ENCODE measurements at places on chromosomes 4 and X. TPM values are rescaled to one million over a fixed set of nuclear protein-coding genes. Genes with fewer than 3 reads are reported as not detected.

DNA sequence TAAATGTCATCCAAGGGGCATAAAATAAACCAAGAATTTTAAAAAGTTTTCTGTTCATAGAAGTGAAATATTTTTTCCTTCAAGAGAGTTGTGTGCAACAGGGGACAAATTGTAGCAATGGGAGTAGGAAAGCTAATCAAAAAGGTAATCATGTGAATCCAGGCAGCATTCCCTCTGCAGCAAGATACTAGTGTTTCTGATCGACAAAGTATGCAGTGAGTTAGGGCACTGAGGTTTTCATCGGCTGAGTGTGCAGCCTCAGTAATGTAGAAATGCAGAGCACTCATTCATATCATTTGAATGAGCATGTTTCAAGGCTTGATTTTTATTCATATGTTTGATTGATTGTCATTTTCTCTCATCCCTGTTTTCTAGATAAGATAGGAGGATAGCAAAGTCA lies 321.7 kb downstream of the PCDH7 start:
- no peaks in the 10 kb centered on the region for H3K36me3 ChIP-seq
- no peaks in the 10 kb centered on the region for H3K27me3 ChIP-seq
- H3K27ac ChIP-seq = no peak overlapping the region
- H3K4me1 ChIP-seq = no peaks in the 10 kb centered on the region
- H3K4me3 ChIP-seq = no peak overlapping the region
- no peak for DNase-seq

GRCh38 chr4:184196730-184197385 lies 20.8 kb downstream of the ENPP6 start:
- H3K36me3 ChIP-seq = no peaks in the 10 kb centered on the region
- no peak overlapping the region for H3K4me3 ChIP-seq
- H3K4me1 ChIP-seq = no peaks in the 10 kb centered on the region
- no peak for DNase-seq
- H3K27ac ChIP-seq = no peak overlapping the region

DNA sequence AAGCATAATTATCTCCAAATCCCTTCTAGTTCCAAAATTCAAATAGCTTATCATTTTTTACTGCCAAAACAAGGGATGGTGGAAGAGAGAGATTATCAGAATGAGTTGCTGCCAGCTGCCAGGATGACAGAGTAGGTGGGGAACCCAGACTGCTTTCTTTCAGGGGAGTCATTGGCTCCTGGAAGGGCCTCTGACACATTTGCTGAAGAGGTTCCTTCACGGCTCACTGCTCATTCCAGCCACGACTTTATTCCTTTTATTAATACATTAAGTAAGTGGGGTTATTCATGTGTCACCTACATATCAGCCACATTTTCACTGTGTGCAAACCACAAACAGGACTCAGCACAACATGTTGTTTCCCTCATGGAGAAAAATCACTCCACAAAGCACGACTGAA lies 12.7 kb upstream of the SMIM43 start:
- no peak overlapping the region for H3K27ac ChIP-seq
- DNase-seq = no peak
- no peak overlapping the region for H3K4me3 ChIP-seq
- H3K27me3 ChIP-seq = peaks cover 3% of the 10 kb centered on the region

Gene CLNK
- 0.26 TPM for total RNA-seq

DNA sequence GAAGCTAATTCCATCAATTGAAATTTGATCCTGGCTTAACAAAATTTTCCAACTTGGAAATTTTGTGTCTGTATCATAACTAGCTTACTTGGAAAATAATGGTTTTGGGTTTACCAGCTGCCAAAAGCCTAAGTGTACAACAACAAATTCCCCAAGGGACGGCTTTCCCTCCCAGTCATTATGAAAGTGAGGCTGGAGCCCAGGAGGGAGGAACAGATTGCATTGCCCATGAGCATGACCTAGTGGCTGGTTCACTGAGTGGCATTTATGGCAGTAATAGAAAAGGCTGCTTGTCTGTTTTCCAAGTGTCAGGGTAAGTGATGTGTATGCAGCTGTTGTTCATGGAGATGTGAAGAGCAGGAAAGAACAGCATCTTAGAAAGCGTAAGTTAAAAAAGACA lies 70.8 kb upstream of the HHIP start:
- no peak overlapping the region for H3K27ac ChIP-seq
- no peak overlapping the region for H3K4me3 ChIP-seq
- no peaks in the 10 kb centered on the region for H3K36me3 ChIP-seq
- DNase-seq = no peak
- no peaks in the 10 kb centered on the region for H3K27me3 ChIP-seq

- no peak overlapping the region for H3K27ac ChIP-seq
- no peaks in the 10 kb centered on the region for H3K36me3 ChIP-seq
- no peaks in the 10 kb centered on the region for H3K27me3 ChIP-seq
- H3K4me1 ChIP-seq = no peaks in the 10 kb centered on the region
- H3K4me3 ChIP-seq = no peak overlapping the region
- DNase-seq = no peak
Measured at GRCh38 chr4:43846111-43846587, 602.5 kb downstream of the KCTD8 start.

Gene DGAT2L6
- not detected for total RNA-seq

DNA sequence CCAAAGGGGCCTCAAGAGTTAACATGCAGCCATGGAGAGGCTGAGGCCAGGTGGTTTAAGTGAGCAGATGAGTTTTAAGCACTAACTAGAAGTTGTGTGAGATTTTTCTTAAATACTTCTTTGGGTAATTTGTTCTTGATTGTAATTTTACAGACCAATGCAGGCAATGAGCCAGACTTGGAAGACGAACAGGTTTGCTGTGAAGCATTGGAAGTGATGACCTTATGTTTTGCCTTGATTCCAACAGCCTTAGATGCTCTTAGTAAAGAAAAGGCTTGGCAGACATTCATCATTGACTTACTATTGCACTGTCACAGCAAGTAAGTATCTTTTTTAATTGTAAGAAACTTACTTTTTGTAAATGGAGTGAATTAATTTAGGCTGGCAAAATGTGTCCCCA lies 103.9 kb downstream of the USP9X start:
- H3K4me1 ChIP-seq = no peaks in the 10 kb centered on the region
- H3K36me3 ChIP-seq = no peaks in the 10 kb centered on the region

Gene HNRNPH2
- 52.9 TPM for total RNA-seq

- peaks cover 1% of the 10 kb centered on the region for H3K36me3 ChIP-seq
- DNase-seq = peak; percentile 80
- H3K27ac ChIP-seq = peak overlapping the region; percentile 96
Measured at GRCh38 chr4:185700048-185700447, 111.9 kb downstream of the SORBS2 start.

DNA sequence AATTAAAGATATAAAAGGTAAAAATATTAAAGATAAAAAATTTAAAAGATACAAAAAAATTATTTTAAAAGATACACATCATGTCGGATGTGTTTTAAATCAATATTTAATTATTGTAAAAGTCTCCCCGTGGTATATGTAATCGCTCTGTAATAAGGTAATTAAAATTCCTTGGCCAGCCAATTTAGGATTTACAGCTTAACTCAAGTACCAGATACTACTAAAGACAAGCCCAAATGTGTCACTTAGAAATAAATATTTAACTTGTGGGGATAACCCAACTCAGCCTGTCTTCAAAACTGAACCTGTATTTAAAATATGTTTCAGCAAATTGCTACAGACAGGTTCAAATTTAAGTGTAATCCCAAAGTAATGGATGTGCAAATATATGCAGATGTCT lies 56.0 kb downstream of the GPR82 start:
- H3K27me3 ChIP-seq = no peaks in the 10 kb centered on the region
- no peaks in the 10 kb centered on the region for H3K4me1 ChIP-seq
- no peak overlapping the region for H3K27ac ChIP-seq

DNA sequence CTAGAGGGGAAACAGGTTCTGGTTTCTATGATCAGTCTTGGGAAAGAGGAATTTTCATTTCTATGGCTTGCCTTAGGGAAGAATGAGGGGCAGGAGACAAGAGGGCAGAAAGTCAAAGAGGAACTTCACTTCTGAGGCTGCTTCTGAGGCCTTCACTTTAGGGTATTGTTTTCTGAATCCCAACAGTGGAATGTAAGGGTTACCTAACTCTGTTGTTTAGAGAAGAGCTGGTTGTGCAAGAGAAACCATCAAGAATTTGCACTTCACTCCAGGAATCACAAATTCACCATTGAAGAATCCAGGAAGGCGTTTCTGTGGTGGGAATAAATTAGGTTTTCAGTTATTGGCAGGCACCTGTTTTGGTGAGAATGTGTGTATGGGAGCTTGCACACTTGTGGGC lies 126.7 kb upstream of the AMOT start:
- no peaks in the 10 kb centered on the region for H3K4me1 ChIP-seq
- H3K4me3 ChIP-seq = no peak overlapping the region
- no peaks in the 10 kb centered on the region for H3K36me3 ChIP-seq
- no peaks in the 10 kb centered on the region for H3K27me3 ChIP-seq

DNA sequence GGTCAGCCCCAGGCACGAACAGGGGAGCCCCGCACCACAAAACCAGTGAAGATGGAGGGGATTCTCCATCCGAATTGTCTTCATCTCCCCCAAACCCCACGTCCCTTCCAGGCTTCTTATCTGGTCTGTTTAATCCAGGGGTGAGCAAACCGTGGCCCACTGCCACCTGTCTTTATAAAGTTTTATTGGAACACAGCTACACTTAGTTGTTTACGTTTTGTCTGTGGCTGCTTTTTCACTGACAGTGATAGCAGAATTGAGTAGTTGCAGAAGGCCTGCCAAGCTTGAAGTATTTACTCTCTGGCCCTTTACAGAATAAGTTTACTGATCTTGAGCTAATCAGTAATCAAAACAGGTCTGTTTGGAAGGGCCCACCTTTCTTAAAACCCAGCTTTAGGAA lies 324.0 kb downstream of the ARHGAP10 start:
- H3K27ac ChIP-seq = no peak overlapping the region
- no peaks in the 10 kb centered on the region for H3K27me3 ChIP-seq
- H3K4me1 ChIP-seq = peaks cover 2% of the 10 kb centered on the region

Gene KLKB1
- total RNA-seq = 1.2 TPM

DNA sequence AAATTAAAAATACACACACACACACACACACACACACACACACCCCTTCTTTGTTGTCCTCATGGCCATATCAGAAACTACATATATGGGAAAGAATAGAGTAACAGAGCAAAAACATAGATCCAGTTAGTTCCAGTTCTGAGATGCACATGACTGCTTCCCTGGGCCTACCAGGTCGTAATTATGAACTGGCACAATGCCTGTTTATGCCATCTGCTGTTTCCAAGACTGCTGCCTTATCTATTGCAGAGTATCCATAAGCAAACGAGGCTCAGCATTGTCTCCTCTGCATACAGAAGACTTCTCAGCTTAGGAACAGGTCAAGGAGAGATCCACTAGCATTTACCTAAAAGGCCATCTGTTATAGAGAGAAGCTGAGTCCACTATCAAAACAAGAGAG lies 789.0 kb downstream of the TECRL start:
- H3K36me3 ChIP-seq = no peaks in the 10 kb centered on the region
- no peak overlapping the region for H3K4me3 ChIP-seq
- H3K27ac ChIP-seq = no peak overlapping the region
- no peaks in the 10 kb centered on the region for H3K27me3 ChIP-seq
- DNase-seq = no peak

DNA sequence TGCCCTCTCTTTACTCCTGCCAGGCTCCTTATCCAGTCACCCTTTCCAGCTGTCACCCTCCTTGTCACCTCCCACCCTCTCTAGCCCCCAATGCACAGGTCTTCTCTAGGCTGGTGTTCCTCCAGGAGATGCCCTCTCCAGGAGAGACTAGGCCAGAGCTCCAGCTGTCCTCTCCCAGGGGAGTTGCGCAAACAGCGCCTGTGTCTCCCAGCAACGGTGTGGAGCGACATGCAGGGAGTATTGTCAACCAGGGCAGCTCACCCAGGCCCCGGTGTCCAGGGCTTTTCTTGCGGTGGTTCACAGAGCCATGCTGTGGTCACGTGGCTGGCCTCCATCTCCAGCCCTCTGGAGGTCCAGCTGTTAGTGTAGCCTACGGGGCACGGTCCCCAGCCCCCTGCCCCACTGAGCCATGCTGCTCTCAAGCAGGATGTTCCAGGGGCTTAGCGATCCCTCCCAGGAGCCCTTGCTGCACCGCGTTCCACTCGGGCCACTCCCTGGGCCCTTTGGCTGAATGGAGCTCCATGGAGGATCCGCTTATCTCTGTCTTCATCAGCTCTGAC lies 34.8 kb downstream of the CCNQ start:
- no peak overlapping the region for H3K4me3 ChIP-seq
- no peak overlapping the region for H3K27ac ChIP-seq
- no peaks in the 10 kb centered on the region for H3K27me3 ChIP-seq
- H3K4me1 ChIP-seq = no peaks in the 10 kb centered on the region
- H3K36me3 ChIP-seq = no peaks in the 10 kb centered on the region
- DNase-seq = no peak

DNA sequence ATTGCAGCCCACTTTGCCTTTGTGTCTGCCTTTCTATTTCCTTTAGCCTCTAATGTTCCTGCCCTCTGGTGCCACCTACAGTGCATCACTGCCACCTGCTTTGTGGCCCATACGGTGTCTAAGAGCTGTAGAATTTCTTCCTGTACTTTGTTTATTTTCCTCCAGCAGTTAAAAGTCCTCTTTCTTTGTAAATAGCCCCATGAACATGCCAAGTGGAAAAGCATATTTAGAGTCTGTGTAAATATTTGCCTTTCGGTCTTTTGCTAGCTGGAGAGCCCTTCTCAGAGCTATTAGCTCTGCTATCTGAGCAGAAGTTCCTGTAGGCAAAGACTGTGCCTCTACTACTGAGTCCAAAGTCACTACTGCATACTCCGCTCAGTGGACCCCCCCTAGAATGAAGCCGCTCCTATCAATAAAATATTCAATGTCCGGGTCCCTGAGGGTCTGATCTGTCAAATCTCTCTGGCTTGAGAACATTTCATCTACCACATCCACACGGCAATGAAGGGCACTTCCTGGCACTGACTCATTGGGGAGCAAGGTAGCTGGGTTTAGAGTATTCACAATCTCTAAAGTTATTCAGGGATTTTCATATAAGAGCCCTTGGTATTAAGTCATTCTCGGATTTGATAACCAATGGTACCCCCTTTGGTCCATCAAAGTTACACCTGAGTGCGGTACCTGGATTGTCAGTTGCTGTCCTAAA lies 36.3 kb downstream of the SULT1E1 start:
- H3K4me1 ChIP-seq = no peaks in the 10 kb centered on the region
- H3K27ac ChIP-seq = no peak overlapping the region
- no peak for DNase-seq
- no peak overlapping the region for H3K4me3 ChIP-seq
- no peaks in the 10 kb centered on the region for H3K27me3 ChIP-seq
